ENCODE measurements at places on chromosomes 4 and X.

DNA sequence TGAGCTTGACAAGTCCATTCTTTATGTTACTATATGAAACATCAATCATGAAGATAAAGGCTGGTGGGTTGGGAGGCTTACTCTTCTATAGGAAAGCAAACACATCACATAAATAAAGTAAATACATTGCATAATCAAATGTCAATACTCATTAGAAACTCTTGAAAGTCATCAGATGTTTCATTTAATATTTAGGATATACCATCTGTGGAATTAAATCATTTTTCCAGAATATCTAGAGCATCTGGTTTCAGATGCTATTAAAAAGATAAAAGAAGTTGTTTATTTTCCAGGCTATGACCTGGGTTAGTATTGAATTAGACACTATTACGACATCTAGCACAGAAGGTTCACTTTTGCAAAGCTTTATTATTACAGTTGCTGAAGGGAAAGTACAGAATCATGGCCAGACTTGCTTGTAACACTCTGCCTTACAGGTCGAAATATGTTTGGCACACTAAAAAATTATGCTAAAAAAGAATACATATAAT lies 72.6 kb downstream of the METTL14 start:
- DNase-seq = no peak

- no peak for DNase-seq
Observed at GRCh38 chr4:120801137-120801758, 121.3 kb downstream of the PRDM5 start.

GRCh38 chr4:2930135-2930757 lies 33.0 kb downstream of the NOP14 start:
- DNase-seq = no peak

DNA sequence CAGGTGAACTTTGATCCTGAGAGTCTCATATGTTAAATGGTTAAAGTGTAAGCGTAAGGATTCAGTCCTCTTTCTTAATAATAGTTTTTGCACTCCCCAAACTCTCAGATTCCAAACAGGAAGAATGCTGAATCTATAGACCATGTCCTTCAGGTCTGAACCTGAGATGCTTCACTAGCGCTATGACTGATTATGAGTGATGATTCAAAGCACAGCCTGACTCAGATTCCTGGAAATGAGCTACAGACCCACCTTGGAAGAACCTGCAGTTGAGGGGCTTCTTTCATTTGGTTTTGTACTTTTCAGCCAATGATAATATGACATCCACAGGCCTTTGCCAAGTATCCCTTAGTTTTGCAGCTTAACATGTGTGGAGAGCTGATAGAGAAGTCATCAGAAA lies 1.4 kb downstream of the EDNRA start:
- no peak for DNase-seq

Measured in activated CD4-positive, CD25-positive, alpha-beta regulatory T cell (primary cell).